Osteoblast (primary cell): ENCODE measurements at places on chromosomes 3 and 15. TPM values are rescaled to one million over a fixed set of nuclear protein-coding genes. Genes with fewer than 3 reads are reported as not detected.

- peak; percentile 91 for DNase-seq
These were observed 936 bp downstream of the ZXDC start for GRCh38 chr3:126474498-126475412.

DNA sequence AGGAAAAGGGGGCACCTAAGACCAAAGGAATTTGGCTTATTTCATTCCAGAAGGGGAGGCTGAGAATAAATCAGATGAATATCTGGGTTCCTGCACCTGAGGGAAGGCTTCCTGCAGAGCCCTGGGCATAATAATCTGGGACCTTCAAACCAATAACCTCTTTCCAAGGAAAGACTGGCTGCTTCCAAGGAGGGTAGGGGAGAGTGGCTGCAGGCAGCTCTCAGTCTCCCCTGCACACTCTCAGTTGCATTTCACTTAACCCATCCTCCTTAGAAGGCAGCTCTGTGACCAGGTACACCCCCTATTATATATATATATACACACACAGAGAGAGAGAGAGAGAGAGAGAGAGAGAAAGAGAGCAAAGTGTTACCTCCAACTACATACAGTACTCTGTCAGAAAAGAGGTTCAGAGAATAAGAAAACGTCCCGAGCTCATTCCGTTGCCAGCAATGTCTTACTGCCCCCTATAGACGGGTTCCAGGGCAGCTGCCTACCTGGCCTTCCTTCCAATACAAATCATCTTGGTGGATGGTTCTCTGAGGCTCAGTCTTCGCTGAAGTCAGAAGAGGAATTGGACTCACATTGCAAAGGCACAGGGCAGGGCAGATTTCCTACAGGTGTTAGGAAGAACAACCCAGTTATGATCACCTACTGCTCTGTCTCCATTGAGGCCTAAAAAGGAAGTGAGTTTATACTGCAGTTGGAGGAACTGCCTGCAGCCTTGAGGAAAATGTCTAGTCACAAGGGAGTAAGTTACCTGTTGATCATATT, 26.1 kb downstream of the CAPN3 start:
- peak; percentile 76 for DNase-seq

GRCh38 chr3:143830063-143830462, 18.2 kb downstream of the SLC9A9 start:
- DNase-seq: no peak

DNA sequence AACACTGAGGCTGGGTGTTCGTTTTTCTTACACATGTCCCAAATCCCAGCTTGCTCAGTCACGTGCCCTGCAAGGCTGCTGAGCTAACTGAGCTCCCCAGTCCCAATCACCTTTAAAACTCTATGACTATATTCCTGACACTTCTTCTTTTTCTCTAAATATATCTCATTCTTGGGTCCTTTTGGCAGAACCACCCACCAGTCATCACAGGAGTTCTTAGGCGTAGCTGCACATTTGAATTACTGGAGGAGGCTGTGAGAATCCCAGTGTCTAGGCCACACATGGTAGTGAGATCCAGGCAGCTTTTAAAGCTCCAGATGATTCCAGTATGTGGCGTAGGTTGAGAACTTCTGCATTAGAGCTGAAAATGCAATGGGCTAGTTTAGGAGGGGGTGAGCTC, 66.3 kb downstream of the ST8SIA2 start:
- no peak for DNase-seq

DNA sequence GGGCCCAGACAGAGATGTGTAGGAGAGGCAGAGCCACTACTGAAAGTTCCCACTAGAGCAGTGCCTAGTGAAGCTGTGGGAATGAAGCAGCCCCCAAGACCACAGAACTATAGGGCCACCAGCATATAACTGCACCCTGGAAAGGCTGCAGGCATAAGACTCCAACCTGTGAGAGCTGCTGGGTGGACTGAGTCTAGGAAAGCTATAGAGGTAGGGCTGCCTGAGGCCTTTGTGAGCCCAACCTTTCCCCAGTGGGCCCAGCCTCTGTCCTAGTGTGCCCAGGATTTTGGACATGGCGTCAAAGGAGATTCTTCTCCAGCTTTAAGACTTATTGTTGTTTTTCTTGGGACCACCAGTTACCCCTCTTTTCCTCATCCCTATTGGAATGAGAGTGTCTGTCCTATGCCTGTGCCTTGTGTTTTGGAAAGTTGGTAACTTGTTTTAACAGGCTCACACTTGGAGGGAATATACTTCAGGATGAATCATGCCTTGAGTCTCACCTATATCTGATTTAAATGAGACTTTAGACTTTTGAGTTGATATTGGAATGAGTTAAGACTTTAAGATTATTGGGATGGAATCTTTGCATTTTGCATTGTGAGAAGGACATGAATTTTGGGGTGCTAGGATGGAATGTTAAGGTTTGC, 28.1 kb downstream of the SLMAP start:
- no peak for DNase-seq

The CPNE4 gene
- total RNA-seq: not detected in 2 replicates

The DPPA4 gene
- total RNA-seq: not detected in 2 replicates

The ILDR1 gene
- not detected in 2 replicates for total RNA-seq
